ENCODE measurements at places on chromosomes 11 and 22. TPM values are rescaled to one million over a fixed set of nuclear protein-coding genes. Genes with fewer than 3 reads are reported as not detected.

DNA sequence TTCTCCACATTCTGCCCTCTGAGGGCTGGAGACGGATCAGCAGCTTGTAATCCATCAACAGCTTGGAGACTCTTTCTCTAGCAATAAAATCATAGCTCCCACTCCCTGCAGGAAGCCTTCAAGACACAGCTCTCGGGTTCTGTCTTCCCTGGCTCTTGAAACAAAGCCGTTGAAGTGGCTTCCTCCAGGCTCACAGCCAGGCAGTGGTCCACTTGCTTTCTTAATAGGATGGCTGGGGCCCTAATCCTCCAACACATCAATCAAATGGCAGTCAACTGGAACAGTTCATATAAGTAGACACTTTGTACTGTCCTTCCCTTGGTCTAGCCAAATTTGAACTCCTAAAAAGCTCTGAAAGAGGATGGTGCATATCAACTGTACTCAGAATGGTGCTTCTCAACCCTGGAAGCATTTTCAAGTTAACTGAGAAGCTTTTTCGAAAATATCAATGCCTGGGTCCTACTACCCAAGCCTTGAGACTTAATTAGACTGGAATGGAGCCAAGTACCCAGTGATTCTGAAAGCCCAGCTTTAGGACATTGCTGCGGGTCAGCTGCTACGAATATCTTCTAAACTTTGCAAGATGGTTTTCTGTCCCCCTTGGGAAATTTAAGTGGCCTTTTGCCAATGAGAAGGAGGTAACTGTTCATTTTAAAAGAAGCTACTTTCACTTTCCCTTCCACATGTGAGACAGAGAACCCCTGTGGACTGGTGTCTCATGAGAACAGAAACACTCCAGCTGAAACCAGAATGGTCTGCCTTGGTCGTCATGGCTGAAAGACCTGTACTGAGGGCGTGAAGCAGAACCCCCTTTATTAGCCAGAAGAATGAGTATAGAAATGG is 74.7 kb downstream of the SC5D start:
- DNase-seq: peak; percentile 34

MRGPRF gene
- total RNA-seq: 25.3 TPM

MRPL48 gene
- total RNA-seq: 35.0 TPM

- DNase-seq: no peak
Measured at GRCh38 chr22:30267382-30268302, 991 bp upstream of the OSM start.

P2RY6 gene
- total RNA-seq: 0.76 TPM

SHISA8 gene
- total RNA-seq: not detected

RAG1 gene
- not detected for total RNA-seq

- DNase-seq: no peak
Measured at GRCh38 chr22:30307041-30307574, 17.8 kb upstream of the CASTOR1 start.

DNA sequence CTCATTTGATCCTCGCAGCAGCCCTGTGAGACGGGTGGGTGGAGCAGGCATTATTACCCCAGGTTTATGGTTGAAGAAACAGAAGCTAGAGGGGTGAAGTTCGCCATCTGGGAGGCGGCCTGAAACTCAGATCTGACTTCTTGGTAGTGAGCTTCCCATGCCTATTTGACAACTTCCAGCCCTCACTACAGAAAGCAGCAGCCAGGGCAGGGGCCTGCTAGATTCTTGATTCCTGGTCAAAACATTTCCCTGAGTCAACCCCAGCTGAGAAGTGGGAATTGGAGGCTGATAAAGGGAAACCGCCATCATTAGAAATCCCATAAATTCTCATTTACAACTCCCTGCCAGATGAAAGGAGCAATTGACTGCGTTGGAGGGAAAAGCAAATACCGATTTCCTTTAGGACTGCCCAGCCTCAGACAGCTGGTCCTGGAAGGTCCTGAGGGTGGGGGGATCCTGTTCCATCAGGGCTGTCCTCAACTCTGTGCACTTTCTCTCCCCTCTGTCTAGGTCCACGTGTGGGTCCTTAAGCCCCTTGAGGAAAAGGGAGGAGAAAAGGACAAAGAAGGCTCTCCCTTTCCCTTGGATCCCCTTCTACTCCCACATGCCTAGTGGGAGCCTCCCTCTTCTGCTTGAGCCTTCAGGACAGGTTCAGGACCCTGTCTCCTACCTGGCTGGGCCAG is 10.2 kb upstream of the NECTIN1 start:
- no peak for DNase-seq

DNA sequence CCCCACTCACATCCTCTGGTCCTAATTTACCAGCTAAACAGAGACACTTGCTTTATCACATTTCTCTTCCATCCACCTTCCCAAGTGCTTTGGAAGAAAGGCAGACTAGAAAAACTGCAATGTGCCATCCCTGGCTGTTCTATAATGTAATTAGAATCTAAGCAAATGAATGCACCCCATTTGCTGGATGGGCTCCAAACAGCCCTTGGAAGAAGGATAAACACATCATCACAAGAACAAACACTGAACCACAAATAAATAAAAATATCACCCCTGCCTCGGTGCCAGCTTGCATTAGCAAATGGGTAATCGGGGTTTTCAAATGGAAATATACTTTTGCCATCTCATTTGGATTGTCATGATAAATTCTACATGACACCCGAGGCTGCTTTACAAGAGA is 296.6 kb upstream of the ISX start:
- no peak for DNase-seq

DNA sequence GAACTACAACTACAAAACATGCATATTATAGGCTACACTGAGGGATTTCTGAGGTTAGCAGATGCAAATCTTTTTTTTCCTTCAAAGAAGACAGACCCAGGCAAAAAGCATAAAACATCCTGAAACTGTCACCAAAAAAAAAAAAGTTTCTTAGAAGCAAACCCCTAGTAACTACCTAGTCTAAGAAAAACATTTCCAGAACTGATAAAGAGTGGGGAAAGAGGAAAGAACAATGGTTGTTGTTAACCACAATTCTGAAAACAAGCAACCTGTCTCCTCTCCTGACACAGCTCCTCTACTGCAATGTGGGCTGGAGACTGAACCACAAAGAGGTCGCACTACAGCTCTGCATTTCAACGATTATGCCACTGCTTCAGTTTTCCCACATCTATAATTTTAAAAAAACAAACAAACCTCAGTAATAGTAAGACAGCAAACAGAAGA is 15.0 kb downstream of the DENND5A start:
- DNase-seq: no peak

DNA sequence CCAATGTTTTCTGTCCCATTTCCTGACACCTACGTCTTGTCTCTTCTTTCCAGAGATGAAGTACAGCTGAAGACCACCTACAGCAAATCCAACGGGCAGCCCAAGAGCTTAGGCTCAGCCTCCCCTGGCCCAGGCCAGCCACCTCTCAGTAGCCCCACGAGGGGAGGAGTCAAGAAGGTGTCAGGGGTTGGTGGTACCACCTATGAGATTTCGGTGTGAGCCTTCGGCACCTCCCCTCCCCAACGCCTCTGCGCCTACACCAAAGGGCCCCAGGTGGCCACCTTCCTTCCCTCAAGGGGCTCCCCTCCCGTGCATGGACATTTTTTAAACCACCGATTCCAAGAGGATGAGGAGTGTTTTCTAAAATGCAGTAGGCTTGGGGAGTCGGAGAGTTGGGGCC is 12.2 kb downstream of the MED19 start:
- DNase-seq: no peak

DNA sequence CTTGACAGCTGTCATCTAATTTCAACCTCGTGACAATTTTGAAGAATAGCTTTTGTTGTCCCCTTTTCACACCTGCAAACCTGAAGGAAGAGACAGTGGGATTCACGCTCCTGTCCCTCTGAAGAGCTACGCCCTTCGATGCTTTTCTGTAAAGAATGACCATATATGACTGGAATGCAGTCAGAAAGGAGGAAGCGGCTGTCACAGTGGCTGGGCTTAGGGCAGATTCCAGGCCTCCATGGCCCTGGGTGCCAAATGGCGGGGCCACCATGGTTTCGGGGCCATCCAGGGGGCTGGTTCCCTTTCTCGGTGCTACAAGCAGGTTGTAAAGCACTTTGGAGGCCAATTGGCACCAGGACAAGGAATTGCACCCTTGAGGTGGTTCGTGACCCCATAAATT is 22.2 kb upstream of the FGF19 start:
- no peak for DNase-seq

- no peak for DNase-seq
Measured at GRCh38 chr11:113934761-113935160, 30.2 kb downstream of the HTR3B start.

- DNase-seq: no peak
Measured at GRCh38 chr11:79363861-79364378, 76.9 kb downstream of the TENM4 start.

MUC5B gene
- not detected for total RNA-seq

DNA sequence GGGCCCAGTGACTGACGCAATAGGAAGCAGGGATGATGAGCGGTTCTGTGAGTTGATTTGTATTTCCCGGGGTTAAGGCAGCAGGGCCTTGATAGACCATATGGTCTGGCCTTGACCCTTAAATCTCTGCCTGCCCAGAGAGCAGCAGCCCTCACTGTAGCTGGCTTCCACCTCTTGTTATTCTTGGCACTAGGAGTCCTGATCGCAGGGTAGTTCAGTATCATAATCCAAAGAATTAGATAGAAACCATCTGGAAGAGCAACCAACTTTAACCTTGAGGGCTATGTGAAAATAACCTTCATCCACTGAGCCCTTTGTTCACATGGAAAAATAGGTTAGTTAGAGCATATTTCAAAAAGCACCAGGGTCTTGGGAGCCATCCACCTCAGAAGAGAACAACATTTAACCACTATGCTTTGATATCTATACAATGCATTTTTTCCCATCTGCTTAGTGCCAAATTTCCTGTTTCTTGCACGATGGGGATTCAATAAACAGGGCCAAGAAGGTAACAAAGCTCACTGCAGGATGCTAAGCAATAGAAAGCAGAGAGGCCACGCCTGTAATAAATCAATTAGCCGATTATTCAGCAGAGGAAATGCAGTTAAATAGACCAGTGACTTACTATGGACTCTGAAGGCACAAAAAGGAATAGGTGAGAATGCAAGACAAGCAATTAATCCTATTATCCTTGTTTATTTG is 761.3 kb downstream of the OPCML start:
- DNase-seq: no peak

NOX4 gene
- total RNA-seq: 0.54 TPM

MRGPRE gene
- total RNA-seq: not detected

DNA sequence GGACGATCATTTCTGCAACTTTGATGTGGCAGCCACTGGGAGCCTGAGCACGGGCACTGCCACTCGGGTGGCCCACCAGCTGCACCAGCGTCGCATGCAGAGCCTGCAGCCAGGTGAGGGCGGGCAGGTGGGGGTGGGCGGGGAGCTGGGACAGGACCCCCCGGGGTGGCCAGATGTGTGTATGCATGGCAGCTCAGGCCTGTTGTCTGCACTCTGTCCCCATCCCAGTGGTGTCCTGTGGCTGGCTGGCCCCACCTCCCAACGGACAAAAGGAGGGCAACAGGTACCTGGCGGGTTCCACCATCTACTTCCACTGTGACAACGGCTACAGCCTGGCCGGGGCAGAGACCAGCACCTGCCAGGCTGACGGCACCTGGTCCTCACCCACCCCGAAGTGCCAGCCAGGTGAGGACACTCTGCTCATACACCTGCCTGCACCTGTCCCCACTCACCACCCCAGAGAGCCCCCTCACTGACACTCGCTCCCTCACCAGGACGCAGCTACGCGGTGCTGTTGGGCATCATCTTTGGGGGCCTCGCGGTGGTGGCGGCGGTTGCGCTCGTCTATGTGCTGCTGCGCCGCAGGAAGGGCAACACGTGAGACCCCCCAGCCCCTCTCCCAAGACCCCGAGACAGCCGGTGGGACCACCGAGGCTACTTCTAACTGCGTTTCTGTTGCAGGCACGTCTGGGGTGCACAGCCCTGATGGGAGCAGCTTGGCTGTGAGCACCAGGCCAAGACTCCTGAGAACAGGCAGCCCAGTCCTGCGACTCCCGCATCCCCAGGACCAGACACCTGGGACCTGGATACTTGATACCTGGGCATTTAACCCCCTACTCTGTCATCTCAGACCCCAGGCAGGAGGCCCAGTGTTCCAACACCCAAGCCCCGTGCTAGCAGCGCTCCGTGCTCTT is 6.7 kb downstream of the SUSD2 start:
- no peak for DNase-seq

GTSE1 gene
- 6.1 TPM for total RNA-seq

DNA sequence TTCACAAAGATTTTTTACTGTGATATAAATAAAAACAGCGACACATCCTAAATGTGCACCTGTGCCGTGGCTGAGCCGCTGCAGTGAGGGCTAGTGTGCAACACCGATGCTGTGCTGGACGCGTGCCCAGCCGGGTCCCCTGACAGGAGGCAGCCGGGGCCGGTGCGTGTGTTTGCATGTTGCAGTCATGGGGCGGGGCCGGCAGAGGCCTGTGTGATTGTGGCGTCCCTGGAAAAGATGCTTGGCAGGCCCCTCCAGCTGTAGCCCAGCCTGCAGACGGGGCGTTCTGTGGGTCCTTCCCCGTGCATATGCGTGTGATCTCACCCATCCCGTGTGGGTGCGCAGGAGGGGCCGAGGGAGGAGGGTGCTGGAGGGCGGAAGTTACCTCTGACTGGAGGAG is 30.6 kb downstream of the MUC6 start:
- DNase-seq: no peak

MYH9 gene
- 420 TPM for total RNA-seq

GRCh38 chr22:20430720-20431510 is 6.7 kb downstream of the SCARF2 start:
- peak; percentile 75 for DNase-seq

DNA sequence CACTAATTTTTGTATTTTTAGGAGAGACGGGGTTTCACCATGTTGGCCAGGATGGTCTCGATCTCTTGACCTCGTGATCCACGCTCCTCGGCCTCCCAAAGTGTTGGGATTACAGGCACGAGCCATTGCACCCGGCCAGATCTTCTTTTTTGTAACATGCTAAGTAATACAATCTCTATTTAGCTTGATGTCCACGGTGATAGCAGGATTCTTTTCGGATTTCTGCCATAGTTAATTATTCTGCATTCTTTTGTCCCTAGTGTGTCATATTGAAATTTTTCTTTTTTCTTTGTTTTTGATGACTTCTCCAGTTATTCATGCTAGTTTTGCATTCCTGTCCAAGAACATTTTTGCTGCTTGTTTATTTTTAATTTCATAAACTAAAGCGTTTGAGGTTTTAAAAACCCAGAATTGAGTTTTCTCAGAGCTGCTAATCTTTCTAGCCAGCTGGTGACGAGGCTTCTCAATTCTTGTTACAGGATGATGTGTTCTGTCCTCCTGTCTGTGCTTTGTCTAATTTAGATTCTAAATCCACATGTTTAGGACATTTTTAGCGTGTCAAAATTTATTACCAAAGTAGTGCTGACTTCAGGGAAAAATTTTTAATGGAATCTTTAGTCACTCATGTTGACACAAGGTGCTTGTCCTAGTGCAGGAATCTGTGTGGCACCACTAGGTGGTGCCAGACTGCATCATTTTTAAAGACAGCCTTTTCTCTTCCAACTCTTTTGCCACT is 21.8 kb downstream of the NF2 start:
- DNase-seq: peak; percentile 88

- DNase-seq: no peak
Measured at GRCh38 chr22:19957445-19957844, 15.8 kb upstream of the TXNRD2 start.

GRCh38 chr11:74450318-74450717 is 17.0 kb downstream of the KCNE3 start:
- DNase-seq: no peak

Measured in GM23248 (cell line).